ENCODE measurements at places on chromosomes 2 and 18.

DNA sequence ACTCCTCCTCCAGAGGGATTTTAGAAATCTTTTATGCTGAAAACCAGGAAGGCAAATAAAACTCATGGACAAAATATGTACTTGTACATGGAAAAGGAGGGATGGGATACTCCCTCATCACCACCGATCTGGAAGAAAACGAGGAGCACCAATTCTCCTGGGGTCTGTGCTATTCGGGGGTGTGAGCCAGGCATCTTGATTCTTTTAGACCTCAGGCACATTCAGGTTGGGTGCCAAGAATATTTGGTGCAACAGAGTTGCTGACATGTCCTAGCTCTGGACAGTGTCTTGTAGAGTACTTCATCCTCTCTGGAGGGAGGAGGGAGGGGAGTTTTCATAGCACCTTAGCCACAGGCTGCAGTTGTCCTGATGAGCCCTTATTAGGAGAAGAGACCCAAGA is 163.0 kb downstream of the PRKCE start:
- no peak for DNase-seq

DNA sequence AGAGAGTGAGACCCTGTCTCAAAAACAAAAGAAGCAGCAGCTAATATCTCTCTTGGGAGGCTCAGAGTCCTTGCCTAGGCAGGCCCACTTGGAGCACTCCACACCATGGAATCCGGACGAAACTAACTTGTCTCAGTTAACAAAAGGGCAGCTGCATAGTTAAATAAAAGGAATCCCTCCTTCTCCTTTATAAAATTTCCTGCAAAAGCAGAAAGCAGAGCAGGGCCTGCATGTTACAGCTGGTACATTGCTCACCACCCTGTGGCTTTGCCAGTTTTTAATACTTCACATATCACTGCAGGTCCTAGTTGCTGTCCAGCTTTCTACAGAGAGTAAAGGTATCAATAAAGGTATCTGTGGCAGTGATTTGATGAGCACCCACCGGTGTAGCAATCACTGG is 93.6 kb downstream of the ASAP2 start:
- DNase-seq, result no peak

DNA sequence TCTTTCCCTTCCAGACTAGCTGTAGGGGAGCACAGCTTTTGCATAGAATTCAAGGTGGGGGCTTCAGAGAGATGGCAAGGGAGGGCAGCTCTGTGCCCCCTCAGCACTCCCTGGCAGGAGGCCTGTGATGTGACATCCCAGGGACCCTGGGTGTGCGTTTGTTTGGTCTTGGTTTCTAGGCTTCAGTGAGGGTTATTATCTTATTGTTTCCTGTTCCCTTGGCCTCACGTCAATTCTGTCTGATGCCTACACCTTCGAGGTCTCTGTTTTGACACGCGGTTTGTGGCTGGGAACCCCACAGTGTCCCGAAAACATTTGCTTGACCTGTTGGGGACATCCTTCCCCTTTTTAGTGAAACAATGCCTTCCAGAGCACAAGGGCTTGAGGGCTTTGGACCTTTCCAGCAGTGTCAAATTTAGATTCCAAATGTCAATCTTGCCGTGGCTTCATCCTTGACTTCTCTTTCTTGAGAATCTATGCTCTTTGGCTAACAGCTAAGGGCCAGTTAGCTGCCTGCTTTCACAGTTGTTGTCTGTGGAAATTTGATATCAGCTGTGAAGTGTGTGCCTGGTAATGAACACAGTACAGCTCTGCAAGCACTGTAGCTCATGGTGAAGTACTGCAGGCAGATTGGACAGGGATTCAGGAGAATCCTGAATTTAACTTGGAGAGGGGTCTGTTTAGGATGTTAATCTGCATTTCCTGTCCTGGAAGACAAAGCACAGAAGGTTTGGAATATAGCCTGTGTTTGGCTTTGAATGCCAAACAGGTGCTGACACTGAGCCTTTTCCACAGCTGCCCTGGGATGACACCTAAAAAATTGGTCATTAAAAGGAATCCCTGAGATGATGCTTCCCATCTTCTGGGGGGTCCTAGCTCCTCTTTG is 108.2 kb upstream of the CXCR4 start:
- peak; percentile 91 for DNase-seq

DNA sequence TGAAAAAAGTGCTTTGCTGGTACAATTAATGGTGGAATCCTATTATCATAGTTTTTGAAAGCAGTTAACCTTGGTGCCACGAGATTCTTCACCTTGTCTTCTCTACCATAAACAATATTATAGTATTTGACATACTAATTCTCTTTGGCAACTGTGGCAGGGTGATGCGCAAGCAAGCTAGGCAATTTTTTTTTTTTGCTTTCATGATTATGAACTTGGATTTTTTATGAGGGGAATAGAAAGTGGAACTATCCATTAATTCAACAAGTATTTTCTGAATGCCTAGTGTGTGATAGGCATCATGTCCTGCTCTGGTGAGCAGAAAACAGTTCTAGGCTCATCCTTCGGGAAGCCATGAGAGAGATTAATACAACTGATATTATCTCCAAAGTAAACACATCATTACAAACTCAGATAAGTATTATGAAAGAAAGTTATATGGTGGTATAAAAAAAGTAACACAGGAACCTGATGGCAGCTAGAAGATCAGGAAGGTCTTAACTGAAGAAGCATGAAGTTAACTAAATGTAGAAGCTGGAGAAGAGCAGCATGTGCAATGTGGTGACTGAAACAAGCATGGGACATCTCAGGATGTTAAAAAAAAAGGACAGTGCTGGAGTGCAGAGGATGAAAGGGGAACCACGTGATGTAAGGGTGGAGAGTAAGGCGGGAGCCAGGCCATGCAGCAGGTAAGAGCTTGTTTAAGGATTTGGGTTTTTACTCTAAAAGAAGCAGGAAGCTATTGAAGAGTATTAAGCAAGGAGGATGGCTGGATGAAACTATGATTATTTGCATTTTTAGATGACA is 113.7 kb downstream of the ZEB2 start:
- no peak for DNase-seq

- no peak for DNase-seq
Observed at GRCh38 chr2:128651000-128651399, 332.3 kb upstream of the HS6ST1 start.

DNA sequence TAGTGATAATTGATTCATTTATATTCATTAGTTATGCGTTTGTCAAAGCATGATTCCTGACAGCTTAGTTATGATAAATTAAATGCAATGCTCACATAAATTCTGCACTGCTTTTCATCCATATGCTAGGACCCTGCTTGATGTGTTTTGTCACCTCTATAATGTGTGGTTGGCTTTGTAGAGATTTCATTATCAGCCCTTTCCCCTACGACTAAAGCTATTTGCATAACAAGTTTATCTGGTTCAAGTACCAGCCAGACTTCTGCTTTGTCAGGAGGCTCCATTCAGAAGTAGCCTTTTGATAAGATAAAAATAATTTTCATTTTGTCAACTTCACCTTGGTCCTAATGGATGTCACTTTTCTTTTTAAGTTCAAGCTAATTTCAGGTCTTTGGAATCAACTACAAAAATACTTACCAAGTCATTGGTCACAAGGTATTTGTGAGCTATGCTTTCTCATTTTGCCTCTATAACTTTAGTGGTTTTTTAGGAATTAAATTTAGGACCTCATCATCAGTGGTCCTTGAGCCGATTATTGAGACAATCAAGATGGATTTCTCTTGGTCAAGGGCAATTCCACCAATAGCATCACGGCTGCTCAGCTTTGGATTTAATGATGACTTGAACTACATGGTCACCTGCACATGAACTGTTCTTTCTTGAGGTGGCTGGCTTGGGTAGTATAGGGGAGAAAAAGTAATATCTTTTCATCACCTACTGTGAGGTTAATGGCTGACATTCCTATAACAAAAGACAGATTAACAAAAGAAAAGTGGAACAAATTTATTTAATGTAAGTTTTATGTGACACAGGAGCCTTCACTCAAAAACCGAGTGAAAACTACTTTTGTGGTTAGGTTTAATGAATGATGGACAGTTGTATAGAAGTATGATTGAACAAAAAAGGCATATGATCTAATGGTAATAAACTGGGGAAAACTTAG is 162.1 kb downstream of the MYO3B start:
- DNase-seq, result no peak

- DNase-seq, result no peak
Observed at GRCh38 chr2:191610756-191611155, 67.2 kb upstream of the NABP1 start.

DNA sequence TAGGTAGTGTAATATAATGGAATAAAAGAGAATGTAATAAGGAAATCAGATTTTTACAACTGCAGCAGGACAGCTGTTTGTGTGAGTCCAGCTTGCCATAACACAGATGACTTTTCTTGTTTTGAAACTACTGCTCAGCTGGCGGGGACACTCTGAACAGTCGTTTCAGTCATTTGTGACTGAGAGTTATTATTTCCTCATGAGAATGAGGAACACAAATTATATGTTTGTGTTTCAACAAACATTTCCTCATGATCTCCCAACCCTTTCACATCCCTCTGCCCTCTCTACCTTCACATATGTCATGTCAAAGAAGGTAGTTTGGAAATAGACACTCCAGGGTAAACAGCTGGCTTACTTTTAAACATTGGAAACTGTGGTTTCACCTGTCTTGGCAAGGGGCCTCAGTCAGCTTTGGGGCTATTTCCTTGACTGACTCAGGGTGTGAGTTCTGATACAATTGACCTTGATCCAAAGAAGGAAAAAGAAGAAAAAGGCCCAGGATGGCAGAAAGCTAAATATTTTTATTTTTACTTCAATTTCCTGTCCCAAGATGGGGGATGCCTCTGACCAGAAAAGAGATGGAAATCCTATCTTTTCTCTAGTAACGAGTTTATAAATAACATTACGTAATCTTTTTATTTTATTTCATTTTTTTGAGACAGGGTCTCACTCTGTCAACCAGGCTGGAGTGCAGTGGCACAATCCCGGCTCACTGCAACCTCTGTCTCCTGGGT is 593 bp downstream of the SP140L start:
- DNase-seq, result peak; percentile 48

DNA sequence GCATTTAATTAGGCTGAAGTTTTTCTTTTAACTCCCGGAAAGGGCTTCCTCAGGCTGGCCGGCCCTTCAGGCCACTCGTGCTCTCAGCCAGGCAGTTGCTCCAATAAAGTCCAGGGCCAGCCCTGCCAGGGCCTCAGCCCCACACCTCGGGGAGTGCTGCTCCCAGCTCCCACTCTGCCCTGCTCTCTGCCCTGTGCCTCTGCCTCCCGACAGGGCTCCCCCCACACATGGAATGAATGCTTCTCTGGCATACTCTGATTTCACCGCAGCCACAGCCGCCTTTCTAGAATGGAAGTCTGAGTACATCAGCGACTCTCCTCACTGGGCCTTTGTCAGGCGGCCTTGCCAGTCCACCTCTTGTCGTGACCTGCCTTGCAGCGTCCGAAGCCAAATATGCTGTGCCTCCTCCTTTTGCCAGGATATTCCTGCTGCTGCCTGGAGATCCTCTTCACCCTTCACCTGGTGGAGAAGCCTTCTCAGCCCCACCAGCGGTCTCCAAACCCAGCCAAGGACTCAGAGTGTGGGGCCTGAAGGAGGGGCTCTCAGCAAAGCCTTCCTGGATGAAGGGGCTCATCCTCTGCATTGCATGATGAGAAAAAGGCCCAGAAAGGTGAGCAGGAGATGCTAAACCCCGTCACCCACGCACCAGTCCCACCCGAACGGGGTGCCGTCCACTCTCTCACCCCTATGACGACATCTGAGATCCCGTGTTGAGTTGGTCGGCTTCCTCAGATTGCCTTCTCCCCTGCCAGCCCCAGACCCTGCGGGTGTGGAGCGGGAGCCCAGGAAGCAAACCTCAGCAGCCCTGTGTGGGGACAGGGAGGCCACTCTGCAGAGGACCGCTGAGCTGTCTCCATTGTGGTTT is 472.7 kb upstream of the HS6ST1 start:
- DNase-seq, result no peak

- no peak for DNase-seq
Observed at GRCh38 chr2:125004106-125004800, 979.2 kb downstream of the CNTNAP5 start.

- no peak for DNase-seq
Observed at GRCh38 chr18:10194592-10194991, 259.8 kb upstream of the APCDD1 start.

GRCh38 chr18:34322365-34323289 is 97.9 kb upstream of the NOL4 start:
- DNase-seq, result no peak

Data from naive B cell (primary cell).